ENCODE measurements at places on chromosomes 2 and 18.
A peak's percentile ranks its signal among the peaks of the same experiment; 100 is the strongest.

DNA sequence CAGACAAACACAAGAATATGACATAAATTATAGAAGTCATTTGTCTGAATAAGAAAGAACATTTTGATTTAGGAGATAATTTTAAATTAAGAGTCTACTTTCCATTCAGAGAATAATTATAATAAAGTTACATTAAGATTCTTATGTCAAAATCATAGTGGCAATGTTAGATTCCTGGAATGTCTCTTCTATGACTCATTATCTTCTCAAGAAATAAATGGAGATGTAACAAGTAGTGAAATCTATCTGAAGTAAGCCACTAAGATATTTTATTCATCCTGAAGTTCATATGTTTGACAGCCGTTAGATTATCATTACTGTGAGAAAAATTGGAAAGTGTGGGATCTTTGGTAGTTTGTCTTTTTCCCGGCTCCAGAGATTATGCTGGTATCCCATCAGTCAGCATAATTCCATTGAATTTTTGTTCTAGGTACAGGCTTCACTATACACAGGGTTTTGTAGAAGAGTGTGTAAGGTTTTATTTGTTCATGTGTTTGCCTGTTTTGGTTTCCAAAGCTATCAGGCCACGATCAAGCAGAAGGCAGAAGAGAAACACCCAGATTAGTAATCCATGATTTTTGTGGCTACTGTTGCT is 1246.6 kb upstream of the LRRTM1 start:
- no peak for DNase-seq

GRCh38 chr2:160306985-160307384 is 106.9 kb upstream of the ITGB6 start:
- peak; percentile 95 for DNase-seq

DNA sequence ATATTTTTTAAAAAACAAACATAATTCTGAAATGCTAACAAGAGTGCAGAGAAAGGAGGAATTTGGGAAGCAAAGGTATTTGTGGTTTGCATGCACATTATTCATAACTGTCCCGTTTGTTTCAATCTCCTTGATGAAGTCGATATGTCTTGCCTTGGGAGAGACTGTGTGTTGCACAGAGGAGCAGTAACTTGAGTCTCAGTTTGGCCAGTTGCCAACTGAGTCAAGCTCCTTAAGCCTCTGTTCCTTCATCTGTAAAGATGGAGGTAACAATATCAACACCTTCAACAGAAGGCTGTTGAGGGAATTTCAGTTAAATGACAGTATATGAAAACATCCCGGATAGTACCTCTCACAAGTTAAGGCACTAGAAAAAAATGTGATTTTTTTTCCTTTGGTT is 226.2 kb downstream of the ASXL3 start:
- no peak for DNase-seq

DNA sequence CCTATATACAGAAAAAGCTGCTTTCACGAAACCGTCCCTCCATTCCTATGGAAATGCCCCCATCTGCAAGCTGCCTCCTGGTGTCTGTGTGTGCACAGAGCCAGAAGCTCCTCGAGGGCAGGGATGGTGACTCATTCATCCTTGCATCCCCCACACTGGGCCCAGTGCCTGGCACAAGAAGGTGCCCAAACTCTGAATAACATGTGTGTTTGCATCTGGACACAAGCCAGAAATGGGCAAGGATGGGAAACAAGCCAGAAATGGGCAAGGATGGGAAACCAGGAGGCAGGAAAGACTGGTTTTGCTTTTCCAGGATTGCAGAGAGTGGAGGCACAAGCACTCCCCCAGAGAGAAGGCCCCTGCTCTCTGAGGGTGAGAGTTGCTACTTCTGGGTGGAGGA is 313.9 kb downstream of the CELF4 start:
- no peak for DNase-seq

DNA sequence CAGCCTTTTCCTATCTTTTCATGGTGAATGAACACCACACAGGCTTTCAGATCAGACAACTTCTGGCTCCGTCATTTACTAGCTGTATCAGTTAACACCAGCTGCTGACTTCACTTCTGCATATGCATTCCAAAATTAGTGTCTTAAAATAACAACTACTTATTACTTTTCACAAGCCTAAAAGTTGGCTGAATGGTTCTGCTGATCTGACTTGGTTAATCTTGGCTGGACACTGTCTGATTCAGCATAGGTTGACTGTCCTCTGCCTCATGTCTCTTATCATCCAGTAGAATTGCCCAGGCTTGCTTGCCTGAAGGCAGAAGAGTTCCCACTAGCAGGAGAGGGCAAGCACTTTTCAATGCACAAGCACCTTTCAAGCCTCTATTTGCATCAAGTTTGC is 72.7 kb downstream of the MARCHF4 start:
- DNase-seq = no peak

DNA sequence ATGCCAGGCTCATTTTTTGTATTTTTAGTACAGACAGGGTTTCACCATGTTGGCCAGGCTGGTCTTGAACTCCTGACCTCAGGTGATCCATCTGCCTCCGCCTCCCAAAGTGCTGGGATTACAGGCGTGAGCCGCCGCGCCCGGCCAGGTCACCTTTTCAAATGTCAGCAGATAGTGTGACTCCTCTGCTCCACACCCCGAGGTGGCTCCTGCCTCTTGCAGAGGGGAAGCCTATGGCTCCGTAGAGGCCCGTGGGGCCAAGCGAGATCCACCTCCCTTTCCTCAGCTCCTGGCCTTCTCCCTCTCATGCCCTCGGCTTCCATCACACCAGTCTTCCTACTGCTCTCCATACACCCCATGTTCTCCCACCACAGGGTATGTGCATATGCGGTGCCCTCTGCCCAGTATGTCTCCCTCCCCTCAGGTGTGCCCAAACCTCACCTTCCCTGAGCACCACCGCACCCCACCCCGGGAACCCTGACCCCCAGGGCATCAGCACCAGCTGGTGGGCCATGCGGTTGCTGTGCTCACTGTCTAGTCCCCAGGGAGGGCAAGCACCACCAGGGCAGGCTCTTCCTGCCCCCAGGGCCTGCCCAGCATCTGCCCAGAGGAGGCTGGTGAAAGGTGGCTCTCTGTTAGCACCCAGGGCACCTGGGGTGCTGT is 10.7 kb downstream of the GPR17 start:
- no peak for DNase-seq

DNA sequence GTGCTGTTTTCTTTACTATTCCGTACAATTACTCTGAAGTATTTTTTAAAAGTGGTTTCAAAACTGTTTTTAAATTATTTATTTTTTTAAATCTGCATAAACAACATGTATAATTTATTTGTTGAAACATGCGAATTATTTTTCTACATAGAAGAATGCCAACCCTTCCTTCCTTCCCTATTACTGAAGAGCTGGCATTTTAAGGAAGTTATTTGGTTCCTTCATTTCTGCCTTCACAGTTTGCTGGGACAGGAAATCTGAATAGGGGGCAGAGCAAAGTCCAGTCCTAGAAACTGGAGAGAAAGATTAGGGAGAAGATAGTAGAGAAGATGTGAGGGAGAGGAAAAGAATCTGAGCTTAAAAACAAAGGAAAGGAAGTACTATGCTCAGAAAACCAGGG is 146.7 kb upstream of the ACVR2A start:
- DNase-seq = no peak

GRCh38 chr2:115161771-115162493 is 719.5 kb downstream of the DPP10 start:
- DNase-seq = no peak

- no peak for DNase-seq
These were observed 6.0 kb downstream of the RSAD2 start for GRCh38 chr2:6883448-6884122.

DNA sequence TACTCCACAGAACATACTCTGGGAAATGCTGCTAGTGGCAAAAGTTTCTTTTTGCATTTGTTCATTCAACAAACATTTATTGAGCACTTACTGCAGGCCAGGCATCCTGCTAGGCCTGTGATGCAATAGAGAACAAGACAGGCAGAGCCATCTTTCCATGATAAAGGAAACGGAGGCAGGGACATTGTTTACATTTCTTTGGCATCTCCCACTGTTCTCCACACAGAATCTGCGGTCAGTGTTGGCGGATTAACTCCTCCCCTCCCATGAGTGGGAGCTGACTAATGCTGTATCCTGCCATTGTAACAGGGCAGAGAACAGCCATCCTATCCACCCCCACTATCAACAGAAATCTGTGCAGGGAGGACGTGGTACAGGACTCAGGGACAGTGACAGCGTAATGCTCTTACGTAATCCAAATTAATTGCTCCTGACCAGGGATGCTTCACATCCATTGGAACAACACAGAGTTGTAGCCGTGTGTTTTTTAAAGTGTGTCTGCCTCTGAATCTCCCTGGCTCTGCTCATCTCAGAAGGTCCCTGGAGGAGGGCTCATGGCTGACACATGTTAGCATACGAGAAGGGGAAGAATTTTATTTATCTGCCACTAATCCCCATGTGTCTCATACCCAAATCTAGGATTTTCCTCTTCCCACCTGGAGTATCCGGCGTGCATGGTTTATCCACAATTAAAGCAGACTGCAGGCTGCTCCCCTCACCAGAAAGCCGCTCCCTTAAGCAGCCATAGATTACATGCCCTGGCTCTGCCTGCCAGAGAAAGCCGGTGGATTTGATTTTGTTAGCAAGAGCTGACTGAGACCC is 32.3 kb downstream of the STEAP3 start:
- DNase-seq = peak; percentile 87

DNA sequence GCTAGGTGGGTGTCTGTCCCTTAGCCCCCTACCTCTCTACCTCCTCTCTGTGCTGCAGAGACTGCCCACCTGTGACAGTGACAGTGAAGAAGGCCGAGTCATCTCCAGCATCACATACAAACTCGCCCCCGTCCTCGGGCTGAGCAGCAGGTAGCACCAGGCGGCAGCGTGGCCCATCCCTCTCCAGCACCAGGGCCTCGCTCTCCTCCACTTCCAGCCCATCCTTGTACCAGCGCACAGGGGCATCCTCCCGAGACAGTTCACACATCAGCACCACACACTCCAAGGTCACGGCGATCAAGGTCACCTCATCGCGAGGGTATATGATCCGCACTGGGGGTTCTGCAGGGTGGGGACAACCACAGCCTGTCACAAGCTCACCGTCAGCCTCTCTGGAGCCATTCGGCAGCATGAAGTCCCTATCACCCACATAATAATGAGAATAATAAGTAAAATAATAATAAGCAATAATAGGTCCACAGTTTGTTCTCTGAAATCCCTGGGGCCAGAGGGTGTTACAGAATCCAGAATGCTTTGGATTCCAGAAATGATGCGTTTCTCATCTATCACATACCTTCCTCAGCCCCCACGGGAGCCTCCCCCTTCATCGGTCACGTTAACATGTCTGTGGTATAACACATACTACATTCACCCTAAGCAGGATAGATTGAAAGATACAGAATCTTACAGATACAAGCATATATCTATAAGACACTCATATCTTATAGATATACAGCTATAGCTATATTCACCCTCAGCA is 12.0 kb downstream of the OBSL1 start:
- DNase-seq = no peak

DNA sequence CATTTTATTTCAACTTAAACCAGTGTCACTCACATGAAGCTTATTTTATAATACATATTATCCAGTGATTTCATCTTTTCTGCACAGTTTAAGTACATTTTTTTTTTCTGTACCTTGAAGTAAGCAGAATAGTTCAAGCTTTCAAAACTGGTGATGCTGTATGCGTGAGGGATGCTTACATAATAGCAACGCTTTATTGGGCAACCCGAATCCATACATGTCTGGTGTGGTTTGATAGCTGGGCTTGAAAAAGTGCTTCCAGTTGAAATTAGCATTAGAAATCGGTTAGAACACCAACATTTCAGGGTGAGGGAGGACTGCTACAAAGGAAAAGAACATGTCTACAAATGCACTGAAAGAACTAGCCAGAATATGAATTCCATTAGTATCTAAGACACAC is 117.4 kb downstream of the MBP start:
- DNase-seq = no peak

GRCh38 chr2:160417745-160418397 is 75.7 kb downstream of the RBMS1 start:
- peak; percentile 80 for DNase-seq

- no peak for DNase-seq
These were observed 63.0 kb upstream of the MSH2 start for GRCh38 chr2:47339745-47340541.

DNA sequence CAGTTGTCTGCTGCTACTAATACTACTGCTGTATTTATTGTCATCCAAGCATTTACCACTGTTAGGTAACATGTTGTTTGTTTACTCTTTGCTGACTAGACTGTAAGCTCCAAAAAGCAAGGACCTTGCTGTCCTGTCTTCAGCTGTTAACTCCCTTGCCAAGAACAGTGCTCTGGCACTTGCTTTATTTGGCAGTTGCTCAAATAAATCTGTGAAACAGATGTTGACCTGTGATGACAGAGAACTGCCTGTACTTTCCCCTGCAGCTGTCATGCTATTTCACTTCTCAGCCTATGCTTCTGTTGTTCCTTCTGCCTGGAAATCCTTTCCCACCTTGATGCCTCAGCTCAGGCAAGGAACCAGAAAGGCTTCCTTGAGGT is 181.2 kb downstream of the ATAD2B start:
- DNase-seq = no peak

DNA sequence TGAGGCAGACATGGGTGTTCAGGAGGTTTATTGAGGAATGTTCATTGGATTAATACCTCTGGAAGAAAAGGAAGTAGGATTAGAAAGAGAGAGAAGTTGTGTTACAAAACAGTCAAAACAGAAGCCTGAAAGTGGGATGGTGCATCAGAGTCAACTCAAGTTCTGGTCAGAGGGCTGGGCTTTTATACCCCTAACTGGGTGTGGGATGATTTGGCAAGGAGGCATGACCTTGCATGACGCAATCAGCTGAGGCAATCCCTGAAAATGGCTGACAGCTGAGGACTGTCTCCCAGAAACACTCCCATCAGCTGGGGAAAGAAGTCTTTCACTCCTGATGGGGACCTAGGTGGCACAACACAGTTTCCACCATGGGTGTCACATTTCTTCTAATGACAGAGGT is 818.2 kb downstream of the SATB2 start:
- no peak for DNase-seq

- DNase-seq = no peak
These were observed 69.8 kb upstream of the STK17B start for GRCh38 chr2:196241175-196241574.

GRCh38 chr2:160224060-160224459 is 24.0 kb upstream of the ITGB6 start:
- DNase-seq = peak; percentile 89

DNA sequence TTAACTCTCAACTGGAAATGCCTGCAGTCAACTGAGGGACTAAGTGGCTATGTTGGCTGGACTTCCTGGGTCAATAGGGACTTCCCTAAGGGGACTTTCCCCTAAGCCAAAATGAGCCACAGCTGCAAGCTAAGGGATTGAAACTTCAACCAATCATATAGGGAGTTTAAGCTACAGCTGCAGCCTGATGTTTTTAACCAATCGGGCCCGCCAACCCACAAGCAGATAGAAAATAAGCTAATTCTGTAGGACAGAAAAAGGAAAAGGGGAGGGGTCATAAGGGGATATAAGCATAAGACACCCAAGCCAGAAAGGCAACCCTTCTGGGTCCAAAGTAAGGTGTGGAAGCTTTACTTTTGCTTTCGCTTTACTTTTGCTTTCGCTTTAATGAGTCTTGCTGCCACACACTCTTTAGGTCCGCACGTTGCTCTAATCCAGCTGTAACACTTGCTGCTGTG is 927.5 kb downstream of the ERBB4 start:
- no peak for DNase-seq
